Stimulated activated CD8-positive, alpha-beta memory T cell treated with anti-CD3 and anti-CD28 coated beads, Interleukin-4, amount 100 ng/mL, for 4 hours (primary cell): ENCODE measurements at places on chromosomes 16 and 17.
A peak's percentile ranks its signal among the peaks of the same experiment; 100 is the strongest.

DNA sequence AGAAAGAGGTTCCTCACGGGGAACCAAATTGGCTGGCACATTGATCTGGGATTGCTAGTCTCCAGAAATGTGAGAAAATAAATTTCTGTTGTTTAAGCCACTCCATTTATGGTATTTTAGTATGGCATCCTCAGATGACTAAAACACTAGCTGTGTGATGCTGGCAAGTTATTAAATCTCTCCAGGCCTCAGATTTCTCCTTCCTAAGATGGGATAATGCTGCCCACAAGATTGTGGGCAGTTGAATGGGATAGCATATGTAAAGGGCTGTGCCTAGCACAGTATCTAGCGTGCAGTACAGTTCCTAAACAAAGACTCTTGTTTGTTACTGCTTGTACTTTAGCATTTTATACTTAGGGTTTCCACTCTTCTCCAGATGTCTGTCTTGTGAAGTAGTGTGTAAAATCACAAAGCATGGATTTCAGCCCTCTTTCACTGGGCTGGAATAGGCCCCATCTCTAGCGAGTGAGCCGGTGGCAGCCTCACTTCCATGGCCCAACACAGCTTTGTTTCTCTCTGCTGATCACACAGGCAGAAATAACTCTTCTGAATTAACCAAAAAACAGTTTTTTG lies 38.2 kb upstream of the PHAF1 start:
- DNase-seq, result no peak

DNA sequence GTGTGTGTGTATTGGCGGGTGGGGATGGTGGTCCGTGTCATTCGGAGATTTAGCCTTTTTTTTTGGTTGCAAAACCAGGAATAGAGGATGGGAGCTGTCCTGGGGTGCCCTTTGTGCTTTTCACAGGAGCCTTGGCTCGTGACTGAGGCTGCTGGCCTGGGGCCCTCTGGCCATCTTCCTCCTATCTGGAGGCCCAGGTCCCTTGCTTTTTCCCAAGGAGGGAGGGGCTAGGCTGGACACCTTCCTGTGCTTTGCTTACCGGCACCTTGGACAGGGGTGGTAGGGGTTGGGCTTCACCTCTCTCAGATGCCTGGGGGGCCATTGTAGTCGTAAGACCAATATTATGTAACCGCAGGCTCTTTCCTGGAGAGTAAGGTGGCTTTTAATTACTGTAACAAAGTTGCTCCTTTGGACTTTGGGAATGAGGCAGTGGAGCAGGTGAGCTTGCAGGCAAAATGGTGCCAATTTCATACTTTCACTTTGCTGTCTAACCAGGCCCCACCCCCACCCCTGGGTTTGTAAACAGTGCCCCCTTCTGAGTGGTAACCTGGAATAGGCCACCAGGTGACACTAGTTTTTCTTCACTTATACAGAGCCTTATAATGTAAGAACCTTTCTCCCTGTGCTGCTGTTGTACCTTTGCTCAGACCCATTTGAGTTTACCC lies 1.2 kb downstream of the DYNLL2 start:
- DNase-seq, result peak; percentile 20

GRCh38 chr17:73459980-73460379 lies 148.2 kb upstream of the CDC42EP4 start:
- DNase-seq, result no peak

DNA sequence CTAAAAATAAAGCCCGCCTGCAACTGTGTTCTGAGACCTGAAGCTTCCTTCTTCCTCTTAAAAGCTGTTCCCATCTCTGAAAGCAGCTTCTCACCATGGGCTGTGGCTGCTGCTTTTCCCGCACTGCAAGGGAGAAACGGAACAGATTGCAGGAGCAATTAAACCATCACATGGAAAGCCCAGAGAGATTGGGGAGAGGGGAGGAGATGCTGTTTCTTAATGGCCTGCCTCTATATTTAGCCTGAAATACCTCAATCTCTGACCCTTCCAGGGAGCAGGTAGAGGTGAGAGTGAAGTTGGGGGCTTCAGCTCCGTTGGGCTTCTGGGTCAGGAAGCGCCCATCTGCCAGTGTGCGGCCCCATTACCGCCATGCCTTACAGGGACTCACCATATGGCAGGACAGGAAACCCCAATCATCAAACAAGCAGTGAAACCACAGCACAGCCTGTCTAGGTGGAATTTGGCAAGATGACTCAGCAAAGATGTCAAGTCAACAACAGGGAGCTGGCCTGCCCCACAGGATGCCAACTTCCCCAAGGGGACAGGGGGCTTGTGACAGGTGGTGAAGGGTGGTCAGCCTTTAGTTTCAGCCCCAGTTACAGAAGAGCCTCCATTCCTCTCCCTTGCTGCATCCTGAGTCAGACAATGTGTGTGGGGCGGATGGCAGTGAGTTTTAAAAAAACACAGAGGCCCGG lies 286.6 kb upstream of the CCL2 start:
- DNase-seq, result no peak

- DNase-seq, result no peak
Observed at GRCh38 chr16:68272507-68273209, 8.3 kb downstream of the SLC7A6 start.

GRCh38 chr17:35847633-35848373 lies 20.9 kb downstream of the HEATR9 start:
- DNase-seq, result no peak

GRCh38 chr16:72847187-72848027 lies 200.5 kb downstream of the ZFHX3 start:
- no peak for DNase-seq
